Caudate nucleus (tissue), 63 donors: ENCODE measurements at places on chromosomes 6 and 20.

DNA sequence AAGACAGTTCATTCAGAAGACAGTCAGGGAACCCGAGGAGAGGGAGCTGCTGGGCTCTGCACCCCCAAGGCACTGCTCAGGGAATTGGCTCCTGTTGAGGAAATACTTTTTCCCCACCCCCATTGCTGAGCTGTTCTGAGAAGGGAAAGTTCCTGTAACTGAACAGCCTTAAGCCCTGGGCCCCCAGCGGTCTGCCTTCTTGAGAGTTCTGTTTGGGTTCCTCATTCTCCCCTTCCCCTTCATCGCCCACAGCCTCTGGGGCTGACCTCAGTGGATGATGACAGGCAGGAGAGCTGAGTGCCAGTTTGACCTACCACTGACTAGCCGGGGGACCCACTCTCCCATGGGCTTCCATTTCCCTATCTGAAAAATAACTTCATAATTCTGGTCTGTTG lies 10.7 kb downstream of the HCK start:
- DNase-seq: no peak

DNA sequence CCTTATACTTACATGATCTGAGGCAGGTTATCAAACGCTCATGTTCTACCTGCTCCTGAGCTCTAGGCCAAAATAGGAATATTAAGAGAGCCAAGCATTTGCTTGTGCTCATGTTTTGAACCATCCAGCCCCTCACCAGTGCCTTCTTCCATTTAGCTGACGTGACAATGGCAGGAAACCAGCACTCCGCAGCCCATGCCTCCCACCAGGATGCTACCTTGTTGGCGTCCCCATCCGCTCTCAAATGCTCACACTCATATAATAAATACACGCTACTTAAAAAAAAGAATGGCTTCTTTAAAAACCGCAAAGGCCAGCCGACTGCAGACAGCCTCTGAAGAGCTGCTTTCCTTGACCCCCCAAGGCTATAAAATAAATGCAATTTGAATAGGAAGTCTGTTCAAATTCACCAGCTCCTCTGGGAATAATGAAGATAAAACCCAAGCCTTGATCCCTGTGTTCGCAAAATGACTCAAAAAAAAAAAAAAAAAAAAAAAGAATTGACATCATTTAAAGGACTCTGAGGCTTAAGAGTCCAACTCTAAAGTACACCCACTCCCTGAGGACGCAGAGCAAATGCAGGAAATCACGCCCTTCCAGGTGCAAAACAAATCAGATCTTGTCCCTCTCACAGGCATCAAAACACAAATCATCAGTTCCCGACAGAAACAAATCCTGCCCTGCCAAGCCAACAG lies 29.0 kb downstream of the RNASET2 start:
- DNase-seq: no peak

- DNase-seq: no peak
These were observed 60.8 kb downstream of the DNAH8 start for GRCh38 chr6:38775870-38776269.

DNA sequence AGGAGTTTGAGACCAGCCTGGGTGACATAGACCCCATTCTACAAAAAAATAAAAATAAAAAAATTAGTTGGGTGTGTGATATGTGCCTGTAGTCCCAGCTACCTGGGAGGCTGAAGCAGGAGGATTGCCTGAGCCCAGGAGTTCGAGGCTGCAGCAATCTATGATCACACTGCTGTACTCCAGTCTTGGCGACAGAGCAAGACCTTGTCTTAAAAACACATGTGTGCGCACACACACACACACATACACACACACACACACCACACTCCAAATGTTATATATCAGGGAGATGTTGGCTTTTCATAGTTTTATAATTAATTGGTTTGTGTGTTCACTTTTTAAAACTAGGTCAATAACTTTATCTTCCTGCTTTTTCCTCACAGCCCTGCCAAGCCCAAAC lies 110.5 kb downstream of the RTN4IP1 start:
- no peak for DNase-seq

- DNase-seq: no peak
These were observed 5.9 kb upstream of the TUBB2A start for GRCh38 chr6:3163248-3163594.

- no peak for DNase-seq
These were observed 799 bp downstream of the TAAR2 start for GRCh38 chr6:132623106-132623845.

DNA sequence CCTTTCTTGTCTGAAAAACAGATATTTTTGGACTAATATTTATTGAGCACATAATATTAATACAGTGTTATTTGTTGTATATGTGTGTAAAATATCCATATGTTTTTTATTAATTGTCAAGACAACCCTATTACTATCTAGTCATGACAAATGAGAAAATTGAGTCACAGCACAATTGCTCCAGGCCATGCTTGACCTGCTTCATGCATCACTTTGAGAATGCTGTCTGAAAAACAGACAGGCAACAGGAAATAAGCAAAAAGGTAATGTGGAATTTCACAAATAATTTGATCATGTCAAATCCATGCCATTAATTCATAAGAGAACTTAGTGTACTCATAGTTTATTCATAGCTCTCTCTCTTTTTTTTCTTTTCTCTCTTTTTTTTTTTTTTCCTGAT lies 246.5 kb downstream of the RIMS1 start:
- no peak for DNase-seq

GRCh38 chr6:142238881-142239280 lies 62.9 kb upstream of the ADGRG6 start:
- no peak for DNase-seq
